ENCODE measurements at places on chromosomes 6 and 20.

- no peak for DNase-seq
Measured at GRCh38 chr20:63242736-63243135, 7.0 kb downstream of the BIRC7 start.

GRCh38 chr6:137882225-137882961 lies 15.3 kb downstream of the TNFAIP3 start:
- no peak for DNase-seq

DNA sequence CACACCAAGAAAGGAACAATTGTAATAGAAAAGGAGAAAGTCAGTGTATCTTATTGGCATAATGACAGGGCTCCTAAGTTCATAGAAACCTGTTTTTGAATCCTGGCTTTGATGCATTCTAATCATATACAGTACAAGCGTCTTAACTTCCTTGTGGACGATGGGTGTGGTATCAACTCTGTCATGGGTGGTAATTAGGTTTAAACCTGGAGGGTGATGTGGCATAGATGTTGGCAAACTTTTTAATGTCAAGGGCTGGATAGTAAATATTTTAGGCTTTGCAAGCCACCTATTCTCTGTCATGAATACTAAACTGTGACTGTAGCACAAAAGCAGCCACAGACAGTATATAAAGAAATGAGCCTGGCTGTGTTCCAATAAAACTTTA lies 138.7 kb upstream of the EDN1 start:
- DNase-seq: no peak

- no peak for DNase-seq
Measured at GRCh38 chr20:9482180-9482579, 32.2 kb upstream of the LAMP5 start.

DNA sequence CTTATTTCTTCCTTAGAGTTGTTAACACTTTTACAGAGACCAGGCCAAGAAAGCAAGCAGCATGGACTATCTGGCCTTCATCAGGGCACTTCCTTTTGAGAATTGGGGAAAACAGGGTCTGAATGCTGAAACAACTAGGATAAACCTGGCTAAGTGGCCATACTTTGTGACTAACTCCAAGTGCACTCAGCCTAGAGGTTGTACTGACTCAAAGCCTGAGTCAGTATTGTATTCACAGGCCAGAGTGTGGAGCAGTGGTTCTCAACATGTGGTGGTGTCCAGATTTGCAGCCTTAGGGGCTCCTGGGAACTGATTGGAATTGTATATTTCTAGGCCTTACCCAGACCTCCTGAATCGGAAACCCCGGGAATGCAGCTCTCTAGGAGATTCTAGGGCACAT lies 20.1 kb downstream of the SEC23B start:
- DNase-seq: no peak

DNA sequence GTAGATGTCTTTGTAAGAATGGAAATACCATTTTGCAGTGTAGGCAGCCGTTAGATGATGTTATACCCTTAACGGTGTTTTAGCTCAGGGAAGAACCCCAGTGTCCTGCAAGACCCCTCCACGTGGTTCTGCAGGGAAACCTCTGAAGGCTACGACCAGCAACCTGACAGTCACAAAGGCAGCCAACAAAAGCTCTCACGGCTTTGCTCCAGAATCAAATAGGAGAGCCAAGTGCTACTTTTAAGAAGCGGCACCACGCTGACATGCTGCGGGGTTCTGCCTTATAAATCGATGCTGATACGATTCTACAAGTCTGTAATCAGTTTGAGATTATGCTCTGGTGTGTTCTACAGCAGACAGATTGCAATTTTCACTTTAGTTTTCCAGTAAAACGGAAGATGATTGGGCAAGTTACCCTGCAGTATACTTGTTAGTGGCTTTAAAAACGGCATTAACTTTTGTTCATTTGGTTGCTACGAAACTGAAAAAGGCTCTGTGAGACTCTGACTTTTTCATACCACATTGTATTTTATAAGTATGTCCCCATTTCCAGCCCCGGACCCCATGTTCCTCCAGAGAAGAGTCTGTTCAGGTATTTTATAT lies 312.9 kb downstream of the SAMD5 start:
- no peak for DNase-seq

GRCh38 chr6:89817481-89817880 lies 2.1 kb downstream of the MDN1 start:
- DNase-seq: no peak
